ENCODE measurements at places on chromosomes 3 and 15. TPM values are rescaled to one million over a fixed set of nuclear protein-coding genes. Genes with fewer than 3 reads are reported as not detected.

GRCh38 chr3:38039899-38040261 is 872 bp downstream of the DLEC1 start:
- no peak for DNase-seq

The OXSR1 gene
- 44.9 TPM for total RNA-seq

- DNase-seq, result no peak
Measured at GRCh38 chr3:90136456-90137191, 1029.2 kb downstream of the EPHA3 start.

GRCh38 chr3:24857945-24858344 is 363.3 kb upstream of the THRB start:
- no peak for DNase-seq

DNA sequence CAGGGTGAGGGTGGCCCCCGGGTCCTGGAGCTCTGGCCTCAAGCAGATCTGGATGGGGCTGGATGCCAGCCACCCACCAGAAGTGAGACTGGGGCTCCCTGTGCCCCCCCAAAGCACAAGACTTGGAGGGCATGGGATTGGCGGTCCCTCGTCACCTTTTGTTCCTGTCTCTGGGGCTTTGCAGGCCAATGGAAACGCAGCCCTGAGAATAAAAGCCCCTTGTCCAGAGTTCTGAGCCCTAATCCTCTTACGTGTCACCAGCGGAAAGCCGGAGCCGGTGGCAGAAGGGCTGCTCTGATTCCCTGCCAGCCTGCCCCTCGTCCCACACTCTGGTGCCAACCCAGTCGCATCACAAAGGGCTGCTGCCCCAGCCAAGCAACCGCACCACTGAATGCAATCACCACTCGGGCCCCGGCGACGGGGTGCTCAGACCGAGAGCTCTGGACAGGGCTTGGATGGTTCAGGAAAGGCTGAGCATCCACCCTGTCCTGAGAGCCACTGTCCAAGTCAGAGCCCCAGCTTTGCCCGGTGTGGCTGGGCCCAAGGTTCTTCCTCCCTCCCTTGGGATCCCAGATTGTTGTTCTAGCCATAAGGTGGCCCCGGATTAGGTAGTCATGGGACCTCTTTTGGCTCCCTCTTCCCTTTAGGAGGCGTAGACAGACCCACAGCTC is 22.8 kb upstream of the ELP6 start:
- no peak for DNase-seq

DNA sequence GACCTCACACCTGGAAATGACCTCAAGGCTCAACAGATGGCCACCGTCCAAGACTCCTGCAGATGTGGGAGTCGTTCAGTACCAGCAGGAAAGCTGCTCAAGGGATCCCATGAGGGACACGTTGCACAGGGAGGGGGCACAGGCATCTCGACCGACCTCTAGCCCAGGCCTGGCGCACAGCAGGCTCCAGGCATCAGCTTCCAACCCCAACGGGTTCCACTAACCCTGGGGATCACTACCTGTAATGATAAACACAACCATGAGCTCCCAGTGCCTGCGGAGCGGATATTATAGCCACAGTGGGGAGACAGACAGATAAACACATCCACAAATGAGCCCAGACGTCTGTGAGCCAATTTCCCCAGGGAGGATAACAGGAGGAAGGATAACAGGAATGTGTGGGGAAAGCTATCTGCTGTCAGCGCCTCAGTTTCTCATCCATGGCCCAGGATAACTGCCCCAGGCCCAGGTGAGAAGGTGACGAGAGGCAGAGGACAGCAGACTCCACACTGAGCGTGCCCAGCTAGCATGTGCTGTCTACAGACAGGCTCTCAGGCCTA is 19.9 kb downstream of the NUP210 start:
- no peak for DNase-seq

- no peak for DNase-seq
Measured at GRCh38 chr15:81170511-81170910, 26.2 kb upstream of the IL16 start.

DNA sequence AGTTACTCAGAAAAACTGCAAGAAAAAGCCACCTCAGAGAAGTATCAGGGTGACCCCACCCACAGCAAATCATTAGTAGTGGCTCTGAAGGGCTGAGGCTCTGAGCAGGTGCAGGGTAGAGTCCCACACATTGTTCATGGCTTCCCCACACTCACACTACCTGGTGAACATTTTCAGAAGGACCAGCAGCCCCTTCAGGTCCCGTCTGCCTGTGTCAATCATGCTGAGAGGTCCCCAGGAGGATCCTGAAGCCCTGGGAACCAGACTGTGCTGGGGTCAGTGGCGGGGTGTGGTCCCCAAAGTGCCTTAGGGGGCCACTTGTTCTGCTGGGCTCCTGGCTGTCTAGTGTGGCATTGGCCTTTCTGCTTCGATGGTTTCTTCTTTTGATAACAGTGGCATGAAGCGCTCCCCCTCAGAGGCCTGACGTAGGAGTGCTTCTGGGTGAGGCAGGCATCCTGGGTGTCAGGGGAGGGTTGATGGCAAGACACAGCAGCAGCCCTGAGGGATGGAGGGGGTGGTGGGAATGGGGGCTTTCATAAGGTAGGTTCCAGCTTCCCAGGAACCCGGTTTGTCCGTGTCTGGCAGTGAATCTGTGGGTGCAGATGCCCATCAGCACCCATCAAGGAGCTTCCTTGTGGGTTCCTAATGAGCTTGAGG is 19.0 kb upstream of the FANCD2 start:
- DNase-seq, result no peak

DNA sequence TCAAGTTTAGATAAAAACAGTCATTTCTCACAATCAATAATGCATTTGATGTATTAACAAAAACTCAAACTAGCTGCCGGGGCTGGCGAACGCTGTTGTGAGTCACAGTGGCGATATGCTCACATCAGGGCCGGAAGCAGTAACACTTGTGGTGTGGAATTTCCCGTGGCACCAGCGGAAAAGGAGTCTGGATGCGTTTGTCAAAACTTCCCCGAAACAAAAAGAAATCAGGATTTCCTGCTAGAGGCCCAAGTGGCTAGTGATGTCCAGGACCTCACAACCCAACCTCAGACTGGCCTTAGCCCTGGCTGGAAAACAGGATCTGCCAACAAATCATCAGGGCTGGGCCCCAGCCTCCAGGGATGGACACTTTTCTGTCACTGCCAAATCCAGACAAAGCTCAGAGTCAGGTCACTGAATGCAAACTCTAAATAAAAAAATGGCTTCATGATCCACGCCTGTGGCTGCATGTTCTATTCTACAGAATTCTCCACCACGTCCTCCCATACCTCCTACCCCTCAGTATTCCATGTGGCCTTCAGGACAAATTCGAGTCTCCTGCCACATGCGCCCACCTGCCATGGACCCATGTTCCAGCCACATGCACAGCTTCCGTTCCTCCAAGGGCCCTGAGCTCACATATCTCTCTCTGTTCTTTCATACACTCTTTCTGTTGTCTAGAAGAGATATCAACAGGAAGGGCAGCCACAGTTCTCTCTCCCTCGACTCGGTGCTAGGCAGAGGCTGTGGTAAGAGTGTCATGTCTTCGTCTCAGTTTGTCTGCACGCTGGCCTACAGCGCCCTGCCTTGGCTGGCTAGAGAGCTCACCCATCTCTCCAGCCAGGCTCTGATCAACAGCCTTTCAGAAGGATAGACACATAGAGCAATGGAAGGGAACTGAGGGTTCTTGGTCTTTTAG is 35.4 kb downstream of the EHD4 start:
- DNase-seq, result no peak

- no peak for DNase-seq
Measured at GRCh38 chr3:9820946-9821345, 10.9 kb downstream of the TTLL3 start.

The CNTN6 gene
- total RNA-seq, result not detected

DNA sequence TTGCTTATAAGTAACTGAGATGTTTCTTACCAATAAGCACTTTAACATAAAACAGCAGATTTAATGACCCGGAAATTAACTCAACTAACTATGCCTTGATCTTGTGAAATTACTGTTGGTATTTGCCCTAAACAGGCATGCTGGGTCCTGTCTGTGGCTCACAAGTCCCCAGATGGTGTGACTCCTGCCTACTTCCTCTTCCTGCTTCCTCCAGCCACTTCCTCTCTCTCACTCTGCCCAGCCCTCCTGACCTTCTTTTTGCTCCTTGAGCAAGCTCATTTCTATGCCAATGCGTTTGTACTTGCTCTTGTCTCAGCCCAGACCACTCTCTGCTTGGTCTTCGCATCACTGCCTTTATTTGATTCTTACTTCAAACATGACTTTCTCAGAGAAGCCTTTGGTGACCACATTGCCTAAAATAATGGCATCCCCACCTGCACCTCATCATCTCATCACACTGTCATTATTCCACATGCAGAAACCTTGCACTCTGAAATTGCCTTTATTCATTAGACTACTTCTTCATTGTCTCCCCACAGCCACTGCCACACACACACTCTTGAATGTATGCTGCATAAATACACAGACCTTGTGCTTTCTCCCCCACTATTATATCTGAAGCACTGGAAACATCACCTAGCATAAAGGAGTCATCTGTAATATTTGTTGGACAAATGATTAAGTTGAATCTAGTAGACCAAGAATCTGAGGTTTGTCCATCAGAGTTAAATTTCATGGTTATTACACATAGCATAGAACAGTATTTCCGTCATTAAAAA is 256.3 kb upstream of the SEMA6D start:
- no peak for DNase-seq

GRCh38 chr3:161217496-161217895 is 3.6 kb upstream of the NMD3 start:
- no peak for DNase-seq

DNA sequence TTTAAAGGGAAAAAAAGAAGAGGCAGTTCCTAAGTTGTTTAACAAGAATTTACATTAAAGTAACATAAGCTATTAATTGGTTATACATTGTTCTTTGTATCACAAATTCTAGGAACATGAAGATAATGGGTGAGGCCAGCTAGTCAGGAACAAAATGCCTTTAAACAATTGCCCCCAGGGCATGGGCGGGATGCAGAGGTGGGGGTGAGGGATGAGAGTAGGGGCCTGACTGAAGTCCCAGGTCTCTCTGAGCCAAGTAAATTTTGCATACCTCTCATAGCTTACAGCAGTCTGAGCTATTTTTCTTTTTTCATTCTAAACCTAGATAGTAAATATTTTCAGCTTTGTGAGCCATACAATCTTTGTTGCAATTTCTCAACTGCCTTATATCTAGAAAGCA is 77.8 kb upstream of the RNU6-1 start:
- no peak for DNase-seq

The ZNF80 gene
- total RNA-seq, result 0.19 TPM

- DNase-seq, result no peak
Measured at GRCh38 chr15:74823324-74823723, 3.1 kb upstream of the CPLX3 start.

The TNNC1 gene
- 2.5 TPM for total RNA-seq

- DNase-seq, result no peak
Measured at GRCh38 chr15:92682741-92683510, 27.4 kb upstream of the FAM174B start.

DNA sequence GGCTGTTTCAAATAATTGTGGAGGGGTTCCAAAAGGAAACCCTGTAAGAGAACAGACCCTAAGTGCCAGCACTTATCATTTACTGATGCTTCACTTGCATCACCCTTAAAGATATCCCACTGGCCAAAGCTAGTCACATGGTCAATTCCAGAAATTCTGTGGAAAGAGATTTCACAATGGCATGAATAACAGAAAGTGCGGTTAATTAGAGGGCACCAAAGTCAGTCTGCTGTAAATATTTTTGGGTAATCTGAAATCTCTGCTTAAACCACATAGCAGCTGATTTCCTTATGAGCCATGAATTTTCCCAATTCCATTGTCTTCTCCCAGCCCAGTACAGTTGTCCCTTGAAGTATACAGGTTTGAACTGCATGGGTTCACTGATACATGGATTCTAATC is 346.1 kb downstream of the SI start:
- no peak for DNase-seq

The PLA1A gene
- total RNA-seq, result 3.3 TPM

The C3orf20 gene
- 0.28 TPM for total RNA-seq

GRCh38 chr3:187996609-187997008 is 157.3 kb upstream of the LPP start:
- no peak for DNase-seq

GRCh38 chr3:41202075-41202833 is 2.9 kb downstream of the CTNNB1 start:
- DNase-seq, result no peak

DNA sequence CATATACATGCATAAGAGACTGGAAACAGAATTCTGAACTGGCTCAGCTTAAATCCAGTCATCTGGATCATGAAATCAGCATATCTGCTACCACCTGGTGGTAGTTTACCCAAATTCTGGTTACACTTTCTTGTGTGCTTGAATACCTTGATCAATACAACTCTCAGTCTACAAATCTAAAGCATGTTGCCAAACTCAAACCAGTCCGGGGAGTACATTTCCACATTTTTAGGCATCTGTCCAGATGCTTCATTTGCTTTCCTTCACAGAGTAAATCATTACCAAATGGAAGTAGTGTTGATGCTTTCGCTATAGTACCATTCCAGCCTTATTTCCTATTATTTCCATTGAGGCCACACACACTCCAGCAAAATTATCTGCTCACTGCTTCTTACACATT is 126.4 kb downstream of the P2RY1 start:
- DNase-seq, result no peak

DNA sequence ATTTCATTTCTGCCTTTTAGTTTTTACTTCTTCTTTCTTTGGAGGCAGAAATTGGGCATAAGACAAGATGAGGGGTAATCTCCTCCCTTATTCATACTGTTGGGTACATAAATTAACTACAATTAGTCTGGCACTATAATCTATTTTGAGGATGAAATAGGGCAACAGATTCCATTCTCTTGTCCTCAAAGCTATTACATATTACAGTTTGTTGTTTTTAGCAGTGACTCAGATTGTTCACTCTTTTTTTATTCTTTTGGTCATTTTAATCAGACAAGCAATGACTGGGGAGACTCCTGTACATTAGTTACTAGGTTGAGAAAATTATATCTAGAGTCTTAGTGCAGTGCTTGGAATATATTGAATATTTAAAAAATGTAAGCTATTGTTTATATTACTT is 556.0 kb downstream of the OTOL1 start:
- no peak for DNase-seq

DNA sequence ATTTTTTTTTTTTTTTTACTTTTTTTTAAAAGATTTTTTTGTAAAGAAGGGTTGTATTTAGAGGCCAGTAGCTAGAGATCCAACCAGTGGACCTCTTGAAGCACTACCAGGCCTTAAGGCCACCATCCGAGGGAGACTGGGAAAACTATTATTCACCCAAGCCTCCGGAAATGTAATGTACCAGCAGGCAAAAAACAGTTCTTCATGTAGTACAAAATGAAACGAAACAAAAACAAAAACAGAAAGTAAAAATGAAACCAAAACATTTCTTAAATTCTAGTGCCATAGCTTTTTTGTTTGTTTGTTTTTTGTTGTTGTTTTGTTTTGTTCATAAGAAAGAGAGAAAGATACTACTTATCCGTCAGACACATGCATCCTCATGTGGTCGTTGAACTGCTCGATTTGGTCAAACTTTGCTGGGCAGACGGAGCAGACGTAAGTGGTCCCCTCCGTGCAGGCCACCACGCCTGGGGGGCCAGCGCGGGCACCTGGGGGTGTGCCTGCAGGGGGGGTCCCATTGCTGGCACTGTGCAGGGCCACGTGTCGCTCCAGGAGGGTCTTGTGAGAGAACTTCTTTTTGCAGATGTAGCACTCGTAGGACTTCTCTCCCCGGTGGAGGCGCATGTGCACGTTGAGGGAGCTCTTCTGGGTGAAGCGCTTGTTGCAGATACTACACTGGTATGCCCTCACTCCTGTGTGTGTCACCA is 45.0 kb downstream of the TIGIT start:
- no peak for DNase-seq

The OR5K2 gene
- not detected for total RNA-seq

The TLR9 gene
- 0.19 TPM for total RNA-seq

The WDR6 gene
- 69.2 TPM for total RNA-seq

The KIF9 gene
- total RNA-seq, result 16.1 TPM

Measured in omental fat pad (tissue), 4 donors.